A549 treated with Hydrocortisone at 1 μM for 4 hours (cell line): ENCODE measurements at places on chromosomes 2 and 18. TPM values are rescaled to one million over a fixed set of nuclear protein-coding genes. Genes with fewer than 3 reads are reported as not detected.

EFHD1 gene
- total RNA-seq, result 3.3 to 5.0 TPM (median 4.3 TPM) in 5 replicates

STPG4 gene
- total RNA-seq, result not detected in 5 replicates

ACOXL gene
- total RNA-seq, result not detected in 5 replicates

C2orf72 gene
- total RNA-seq, result 6.0 to 8.7 TPM (median 6.9 TPM) in 5 replicates

ARHGAP28 gene
- 0.07 to 0.18 TPM (median 0.13 TPM) in 4 of 5 replicates, not detected in the other for total RNA-seq

STON1 gene
- total RNA-seq, result 0.32 to 0.52 TPM (median 0.40 TPM) in 5 replicates

RAPH1 gene
- 5.6 to 8.6 TPM (median 7.1 TPM) in 5 replicates for total RNA-seq

ATOH8 gene
- total RNA-seq, result 14.5 to 20.4 TPM (median 19.1 TPM) in 5 replicates

LAMA3 gene
- total RNA-seq, result 52.1 to 67.0 TPM (median 61.8 TPM) in 5 replicates

UPP2 gene
- not detected in 5 replicates for total RNA-seq

CRYBA2 gene
- total RNA-seq, result not detected in 5 replicates

AFF3 gene
- total RNA-seq, result 0.01 to 0.22 TPM (median 0.03 TPM) in 4 of 5 replicates, not detected in the other

ERBB4 gene
- total RNA-seq, result not detected in 5 replicates

PLEKHB2 gene
- total RNA-seq, result 76.0 to 98.3 TPM (median 78.5 TPM) in 5 replicates

AQP12B gene
- not detected in 5 replicates for total RNA-seq

CD226 gene
- total RNA-seq, result 0.11 to 0.16 TPM (median 0.14 TPM) in 5 replicates

CFC1B gene
- total RNA-seq, result not detected in 5 replicates

KCNG3 gene
- 0.46 to 0.73 TPM (median 0.62 TPM) in 5 replicates for total RNA-seq

RGPD5 gene
- total RNA-seq, result 3.0 to 8.2 TPM (median 6.4 TPM) in 5 replicates

IL1A gene
- 0.17 to 0.24 TPM (median 0.23 TPM) in 5 replicates for total RNA-seq

RUFY4 gene
- total RNA-seq, result 0.09 TPM in 1 of 5 replicates, not detected in the others

ANO7 gene
- total RNA-seq, result 1.7 to 2.3 TPM (median 2.1 TPM) in 5 replicates

SH3RF3 gene
- 0.54 to 0.66 TPM (median 0.62 TPM) in 5 replicates for total RNA-seq

ALK gene
- 0.02 TPM in 1 of 5 replicates, not detected in the others for total RNA-seq

ZNF804A gene
- not detected in 5 replicates for total RNA-seq

CGREF1 gene
- total RNA-seq, result 6.9 to 8.5 TPM (median 7.6 TPM) in 5 replicates

TMEM18 gene
- 32.8 to 43.9 TPM (median 43.0 TPM) in 5 replicates for total RNA-seq

SYT4 gene
- not detected in 5 replicates for total RNA-seq

LRRTM4 gene
- total RNA-seq, result not detected in 5 replicates

MAP3K19 gene
- total RNA-seq, result not detected in 5 replicates

IL36G gene
- total RNA-seq, result not detected in 5 replicates

CYP27C1 gene
- 3.2 to 4.2 TPM (median 3.7 TPM) in 5 replicates for total RNA-seq

ABCG8 gene
- 0.01 TPM in 1 of 5 replicates, not detected in the others for total RNA-seq

ICOS gene
- not detected in 5 replicates for total RNA-seq

G6PC2 gene
- total RNA-seq, result not detected in 5 replicates

PPP1R1C gene
- total RNA-seq, result 0.86 to 2.2 TPM (median 2.0 TPM) in 5 replicates

BAZ2B gene
- 4.6 to 9.0 TPM (median 6.6 TPM) in 5 replicates for total RNA-seq

ASAP2 gene
- total RNA-seq, result 36.1 to 59.0 TPM (median 49.8 TPM) in 5 replicates

TFCP2L1 gene
- total RNA-seq, result 18.4 to 26.2 TPM (median 22.4 TPM) in 5 replicates

ZNF385B gene
- total RNA-seq, result 0.21 to 0.22 TPM in 2 of 5 replicates, not detected in the others

DOCK10 gene
- total RNA-seq, result 21.5 to 37.1 TPM (median 22.0 TPM) in 5 replicates

IL1R1 gene
- total RNA-seq, result 35.7 to 54.7 TPM (median 43.7 TPM) in 5 replicates

CD8B2 gene
- not detected in 5 replicates for total RNA-seq

FEV gene
- not detected in 5 replicates for total RNA-seq

TXNL4A gene
- 79.3 to 157 TPM (median 142 TPM) in 5 replicates for total RNA-seq

TGFA gene
- 4.4 to 6.0 TPM (median 4.6 TPM) in 5 replicates for total RNA-seq

TMEM185B gene
- total RNA-seq, result 45.0 to 48.4 TPM (median 47.0 TPM) in 5 replicates
